ENCODE measurements at places on chromosomes 3 and 15.

DNA sequence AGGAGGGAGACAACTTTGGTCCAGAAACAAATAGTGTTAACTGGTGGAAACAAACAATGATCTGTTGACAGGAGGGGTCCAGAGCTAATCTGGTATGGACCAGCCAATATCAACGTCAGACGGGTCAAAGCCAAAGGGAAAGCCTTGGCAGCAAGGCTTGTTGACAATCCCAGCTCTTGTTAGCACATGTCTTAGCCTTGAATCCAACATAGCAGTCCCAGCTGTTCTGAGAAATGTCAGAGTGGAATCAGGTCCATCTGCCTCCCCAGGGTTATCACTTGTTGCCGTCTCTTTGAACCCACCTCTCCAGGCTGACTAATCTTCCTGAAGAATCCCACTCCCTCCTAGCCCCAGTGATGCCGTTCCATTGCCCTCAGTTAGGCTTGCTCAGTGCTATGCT is 404.6 kb upstream of the MCTP2 start:
- no peak for DNase-seq

DNA sequence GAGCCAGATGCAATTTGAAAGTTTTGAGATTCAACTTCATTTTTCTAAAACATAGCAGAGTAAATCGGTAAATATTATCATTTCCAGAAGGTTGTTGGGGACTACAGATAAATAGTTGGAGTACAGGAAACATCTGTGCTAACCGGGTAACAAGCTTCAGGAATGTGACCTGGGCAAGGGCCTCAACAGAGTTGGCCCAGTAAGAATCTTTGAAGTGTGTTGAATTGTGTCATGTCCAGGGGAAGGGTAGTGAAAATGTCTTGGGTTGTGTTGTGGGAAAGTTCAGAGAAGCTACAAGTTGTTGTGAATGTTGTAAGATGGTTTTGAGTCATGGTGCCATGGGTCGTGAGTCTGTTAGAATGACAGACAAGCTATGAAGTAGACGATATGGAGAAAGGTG is 35.7 kb downstream of the SQOR start:
- no peak for DNase-seq

DNA sequence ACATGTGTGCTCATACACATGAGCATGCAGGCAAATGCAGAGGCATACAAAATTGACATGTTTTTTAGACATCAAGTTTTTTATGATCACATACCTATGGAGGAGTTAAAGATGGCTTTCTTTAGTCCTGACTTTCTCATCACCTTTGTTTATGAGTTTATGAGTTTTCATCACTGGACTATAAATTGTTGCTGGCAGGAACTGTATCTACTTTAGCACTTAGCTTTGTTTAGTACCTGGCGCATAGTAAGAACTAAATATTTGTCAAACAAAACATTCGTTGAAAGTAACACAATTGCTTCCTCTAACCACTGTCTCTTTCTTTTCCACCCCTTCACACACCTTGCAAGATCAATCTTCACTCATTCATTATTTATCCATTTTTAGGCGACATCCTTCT is 182.6 kb downstream of the SUCNR1 start:
- DNase-seq, result no peak

GRCh38 chr3:43709022-43709421 is 18.3 kb downstream of the ABHD5 start:
- no peak for DNase-seq

- no peak for DNase-seq
Observed at GRCh38 chr3:132756108-132756650, 34.0 kb upstream of the NPHP3 start.
